T1000 (cell line): ENCODE measurements at places on chromosomes 7 and 10.

DNA sequence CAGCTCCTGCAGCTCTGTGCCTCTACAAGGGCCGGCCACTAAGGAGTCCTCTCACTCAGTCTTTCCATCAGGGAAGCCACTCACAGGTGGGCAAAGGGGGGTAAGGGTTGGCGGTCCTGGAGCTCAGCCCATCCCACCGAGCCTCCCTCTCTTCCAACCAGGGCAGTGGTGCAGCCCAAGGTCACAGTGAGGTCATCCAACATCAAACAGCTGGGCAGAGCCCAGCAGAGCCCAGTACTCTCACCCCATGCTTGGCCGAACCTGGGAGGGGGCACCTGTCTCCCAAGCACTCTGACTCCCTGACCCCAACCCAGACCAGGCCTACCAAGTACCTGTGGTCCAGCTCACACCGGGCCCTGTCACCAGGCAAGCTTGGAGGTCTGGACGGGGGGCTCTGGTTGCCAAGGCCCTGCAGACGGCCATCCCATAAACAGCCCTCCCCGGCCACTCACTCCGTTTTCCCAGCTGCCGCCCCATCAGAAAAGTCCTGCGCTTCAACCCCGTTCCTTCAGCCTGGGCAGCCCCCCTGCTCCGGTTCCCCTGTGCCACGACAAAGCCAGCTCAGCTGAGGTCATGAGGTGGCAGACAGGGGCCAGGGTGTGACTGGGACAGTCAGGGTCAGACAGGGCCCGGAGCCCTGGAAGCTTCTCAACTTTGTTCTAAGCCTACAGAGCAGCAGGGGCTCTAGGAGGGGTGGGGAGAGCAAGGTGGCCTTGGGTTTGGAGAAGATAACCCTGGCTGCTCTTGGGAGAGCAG lies 27.5 kb downstream of the PDGFA start:
- DNase-seq, result no peak

GRCh38 chr7:106071356-106071998 lies 40.6 kb downstream of the SYPL1 start:
- no peak for DNase-seq

DNA sequence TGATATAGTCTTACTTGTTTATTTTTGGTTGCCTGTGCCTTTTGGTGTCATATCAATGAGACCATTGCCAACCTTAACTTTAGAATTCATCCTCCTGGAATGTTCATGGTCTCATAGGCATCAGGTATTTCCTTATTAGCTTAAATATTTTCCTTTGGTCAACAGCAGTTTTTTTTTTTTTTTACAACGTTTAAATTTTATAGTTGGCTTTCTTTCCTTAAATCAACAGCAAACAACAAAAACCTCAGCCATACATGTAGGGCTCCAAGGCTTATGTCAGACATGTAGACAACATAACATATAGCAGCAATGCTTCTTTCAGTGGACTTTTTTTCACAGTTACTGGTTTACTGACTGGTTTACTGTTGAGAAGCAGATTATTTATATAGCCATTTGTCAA lies 22.7 kb downstream of the ENTPD7 start:
- DNase-seq, result no peak

DNA sequence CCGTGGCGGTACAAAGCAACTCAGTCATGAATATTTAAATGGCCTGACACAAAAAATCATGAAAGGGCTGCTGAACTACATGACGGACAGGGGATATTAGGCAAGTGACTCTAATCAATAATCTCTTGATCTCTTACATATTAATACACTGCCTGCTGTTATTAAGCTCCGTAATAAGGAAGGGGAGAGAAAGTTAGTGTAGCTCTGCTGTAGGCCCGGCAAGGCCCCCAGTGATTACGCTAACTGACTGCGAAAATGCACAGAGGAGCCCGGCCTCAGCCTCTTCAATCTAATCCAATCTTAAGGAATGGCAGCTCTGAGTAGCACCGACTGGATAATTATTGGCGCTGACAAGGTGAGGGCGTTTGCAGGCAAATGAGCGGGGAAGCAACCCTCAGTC lies 583.5 kb upstream of the MKI67 start:
- DNase-seq, result no peak

- no peak for DNase-seq
Observed at GRCh38 chr10:64191286-64191685, 670.1 kb downstream of the REEP3 start.

- peak; percentile 64 for DNase-seq
Observed at GRCh38 chr7:34320926-34321661, 336.9 kb upstream of the NPSR1 start.

DNA sequence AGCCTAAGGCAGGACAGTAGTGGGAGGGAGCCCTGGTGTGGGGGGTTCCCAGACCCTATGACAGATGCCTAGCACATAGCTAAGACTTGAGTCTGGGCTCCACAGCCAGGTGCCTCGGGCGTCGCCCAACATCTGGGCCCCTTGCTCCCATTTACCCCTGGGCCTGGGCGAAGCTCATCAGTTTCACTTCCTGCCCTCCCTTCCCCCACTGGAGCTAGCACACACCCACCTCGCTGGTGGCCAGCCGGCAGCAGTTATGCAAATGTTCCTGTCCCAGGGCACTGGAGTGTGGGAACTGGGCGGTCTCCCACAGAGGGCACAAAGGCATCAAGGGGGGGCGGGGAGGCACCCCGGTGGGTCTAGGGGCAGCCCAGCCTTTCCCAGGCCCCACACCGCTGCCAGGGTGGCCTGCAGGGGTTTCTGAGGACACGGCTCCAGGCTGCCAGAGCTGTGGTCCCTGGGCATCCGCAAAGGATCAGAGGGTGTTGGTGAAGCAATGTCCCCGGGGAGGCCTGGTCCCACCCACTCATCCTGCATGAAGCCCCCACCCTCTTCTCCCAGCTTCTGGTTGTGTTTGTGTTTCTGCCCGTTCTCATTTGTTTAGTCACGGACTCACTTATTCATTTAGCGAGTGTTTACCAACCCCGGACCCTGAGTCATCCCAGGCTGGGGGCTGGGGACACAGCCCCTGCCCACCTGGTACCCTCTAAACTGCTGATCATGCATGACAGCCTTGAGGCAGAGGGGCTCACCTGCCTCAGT lies 20.4 kb downstream of the SH2B2 start:
- DNase-seq, result peak; percentile 47

DNA sequence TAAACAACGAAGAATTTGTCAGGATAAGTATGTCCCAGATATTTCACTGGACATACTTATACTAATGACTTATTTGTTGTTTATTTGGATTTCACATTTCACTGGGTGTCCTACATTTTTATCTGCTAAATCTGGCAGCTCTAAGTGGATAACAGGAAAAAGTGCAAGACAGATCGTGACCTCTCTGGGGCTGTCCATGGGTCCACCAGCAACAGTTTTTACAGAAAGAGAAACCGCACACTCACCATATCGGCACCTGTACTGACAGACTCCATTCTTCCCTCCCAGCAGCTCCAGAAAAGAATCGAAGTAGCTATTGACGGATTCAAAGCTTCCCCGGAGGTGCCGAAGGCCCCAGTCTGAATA lies 393 bp downstream of the PLA2G12B start:
- DNase-seq, result no peak

- no peak for DNase-seq
Observed at GRCh38 chr7:106448992-106449859, 164.4 kb upstream of the NAMPT start.

DNA sequence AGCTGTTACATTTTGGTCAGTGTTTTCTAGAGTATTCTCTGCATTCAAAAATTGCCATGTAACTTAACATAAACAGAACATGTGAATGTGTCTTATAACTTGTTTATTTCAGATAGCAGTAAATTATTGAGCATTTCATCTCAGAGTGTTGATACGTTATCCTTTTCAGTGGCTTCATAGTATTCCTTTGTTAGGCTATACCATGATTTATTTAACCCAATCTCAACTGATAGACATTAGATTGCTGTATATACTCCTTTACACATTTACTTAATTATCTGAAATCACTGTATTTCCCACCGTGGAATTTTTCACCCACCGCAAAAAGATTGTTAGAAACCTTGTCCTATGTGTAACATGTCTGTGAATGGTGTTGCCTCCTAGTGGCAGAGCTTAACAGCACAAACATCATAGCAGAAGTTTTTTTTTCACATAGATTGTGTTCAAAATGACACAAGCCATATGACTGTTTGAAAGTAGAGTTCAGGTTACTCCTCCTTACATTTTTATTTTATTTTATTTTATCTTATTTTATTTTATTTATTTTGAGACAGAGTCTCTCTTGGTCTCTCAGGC lies 21.4 kb downstream of the SLF2 start:
- DNase-seq, result no peak
